Cerebellar cortex (tissue), 1 donor: ENCODE measurements at places on chromosomes 16 and 17.
A peak's percentile ranks its signal among the peaks of the same experiment; 100 is the strongest.

DNA sequence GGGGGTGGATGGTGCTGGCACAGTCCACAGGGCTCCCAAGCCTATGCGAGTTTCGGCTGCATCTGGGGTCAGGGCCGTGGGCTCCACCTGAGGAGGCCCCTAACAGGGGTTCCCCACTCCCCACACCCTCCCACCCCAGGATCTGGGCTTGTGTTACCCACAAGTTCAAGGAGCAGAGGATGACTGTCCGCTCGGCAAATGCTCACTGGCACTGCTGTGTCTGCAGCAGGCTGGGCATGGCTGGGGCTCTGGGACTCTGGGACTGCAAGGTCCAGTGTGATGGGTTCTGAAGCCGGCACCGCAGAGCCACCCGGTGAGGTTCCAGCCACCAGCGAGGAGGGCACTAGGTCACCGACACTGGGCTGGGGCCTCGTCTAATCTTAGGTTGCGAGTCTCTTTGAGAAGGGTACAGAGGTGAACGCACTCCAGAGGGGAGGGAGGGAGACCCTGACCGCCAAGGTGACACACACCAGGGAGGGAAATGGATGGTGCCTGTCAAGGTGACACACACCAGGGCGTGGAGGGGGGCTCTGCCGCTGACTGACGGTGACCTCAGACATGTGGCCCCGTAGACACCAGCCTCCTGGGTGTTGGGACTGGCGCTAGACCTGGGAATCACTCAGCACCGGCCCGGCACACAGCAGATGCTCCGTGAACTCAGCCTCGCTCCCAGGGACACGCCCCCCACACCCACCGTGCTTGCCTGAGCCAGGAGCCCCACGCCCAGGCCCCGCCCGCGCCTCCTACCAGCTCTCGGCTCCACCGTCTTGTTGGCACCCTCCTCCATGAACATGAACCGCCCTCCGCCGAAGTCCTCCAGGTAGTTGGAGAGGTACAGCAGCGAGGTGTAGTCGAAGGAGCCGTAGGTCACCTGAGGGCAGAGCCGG, 20.5 kb upstream of the HEXD start:
- DNase-seq: no peak

- DNase-seq: no peak
Measured at GRCh38 chr17:49862781-49863331, 15.0 kb upstream of the TAC4 start.

- no peak for DNase-seq
Measured at GRCh38 chr17:79800325-79801155, 3.7 kb upstream of the CBX8 start.

DNA sequence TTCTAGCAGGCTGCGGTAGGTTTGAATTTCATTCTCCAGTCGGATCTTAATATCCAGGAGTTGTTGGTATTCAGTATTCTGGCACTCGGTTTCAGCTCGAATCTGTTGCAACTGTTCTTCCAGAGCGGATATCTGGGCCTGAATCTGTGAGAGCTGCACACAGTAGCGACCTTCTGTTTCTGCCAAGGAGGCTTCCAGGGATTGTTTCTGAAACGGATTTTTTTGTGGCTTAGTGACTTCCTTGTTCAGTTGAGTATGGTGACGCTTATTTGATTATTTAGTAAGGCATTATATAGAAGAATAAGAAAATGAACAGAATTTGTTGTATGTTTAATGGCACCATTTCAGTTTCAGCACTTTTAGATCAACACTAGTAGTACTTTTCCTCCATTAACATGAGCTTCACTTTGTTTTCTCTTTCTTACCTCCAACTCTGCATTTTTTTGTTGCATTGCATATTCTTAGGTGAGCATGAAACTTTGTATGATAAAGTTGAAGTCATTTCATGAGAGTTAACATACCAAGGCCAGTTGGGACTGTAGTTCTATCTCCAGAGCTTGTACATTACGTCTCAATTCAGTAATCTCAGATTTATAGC, 2.8 kb downstream of the KRT10 start:
- peak; percentile 19 for DNase-seq

DNA sequence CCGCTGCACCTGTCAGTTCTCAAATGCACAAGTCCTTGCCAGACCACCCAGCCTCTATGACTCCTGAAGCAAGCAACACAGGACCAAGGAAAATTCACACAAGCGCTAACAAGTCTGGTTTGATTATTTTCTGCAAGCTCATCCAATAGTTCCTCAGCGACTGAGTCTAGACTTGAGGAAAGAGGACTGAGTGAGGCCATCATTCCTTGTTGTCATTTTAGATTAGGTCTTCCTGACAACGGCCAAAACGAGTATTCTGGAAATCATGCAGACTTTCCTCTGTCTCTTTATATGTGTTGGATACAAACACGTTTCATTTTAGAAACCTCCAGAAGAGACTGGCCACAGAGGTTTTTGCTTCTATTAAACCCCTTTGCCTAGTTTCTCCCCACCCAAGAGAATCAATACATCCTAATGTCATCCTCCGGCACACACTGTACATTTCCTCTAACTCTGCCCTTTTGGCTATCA, 561 bp downstream of the CCDC47 start:
- DNase-seq: peak; percentile 23

- DNase-seq: no peak
Measured at GRCh38 chr16:83842756-83843507, 35.2 kb downstream of the HSBP1 start.
